ENCODE measurements at places on chromosomes 7 and 10.
A peak's percentile ranks its signal among the peaks of the same experiment; 100 is the strongest.

DNA sequence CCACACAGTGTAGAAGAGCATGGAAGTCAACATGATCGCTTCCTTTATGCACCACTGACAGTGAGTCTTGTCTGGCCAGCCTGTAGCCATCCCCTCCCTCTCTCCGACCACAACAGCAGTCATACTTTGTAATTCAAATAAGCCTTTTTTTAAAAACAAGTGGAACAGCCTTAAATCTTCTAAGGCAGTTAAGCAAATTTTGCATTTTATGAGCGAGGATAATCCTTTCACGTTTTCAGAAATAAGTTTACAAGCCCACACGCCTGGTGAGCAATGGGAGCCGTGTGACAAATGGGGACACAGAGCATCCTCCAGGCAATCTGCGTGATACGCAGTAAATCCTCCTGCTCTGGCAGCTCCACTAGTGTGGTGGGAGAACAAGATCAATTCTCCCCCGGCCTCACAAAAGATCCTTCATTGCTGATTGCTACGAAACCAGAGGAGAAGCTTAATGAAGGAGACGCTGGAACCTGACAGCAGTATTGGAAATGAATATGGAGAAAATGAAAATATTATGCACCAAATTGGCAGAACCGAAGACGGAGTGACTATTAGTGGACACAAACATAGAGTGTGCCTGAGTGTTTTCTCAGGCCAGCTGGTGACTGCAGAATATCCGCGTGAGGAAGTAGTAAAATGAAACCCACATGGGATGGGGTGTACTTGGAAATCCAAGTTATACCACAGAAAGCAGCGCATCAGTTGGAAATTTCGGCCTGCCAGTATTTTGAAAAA lies 104.2 kb upstream of the CDCA7L start:
- H3K4me1 ChIP-seq: no peaks in the 10 kb centered on the region
- no peak overlapping the region for H3K27ac ChIP-seq
- no peak overlapping the region for H3K4me3 ChIP-seq
- H3K27me3 ChIP-seq: no peaks in the 10 kb centered on the region
- H3K36me3 ChIP-seq: no peaks in the 10 kb centered on the region

DNA sequence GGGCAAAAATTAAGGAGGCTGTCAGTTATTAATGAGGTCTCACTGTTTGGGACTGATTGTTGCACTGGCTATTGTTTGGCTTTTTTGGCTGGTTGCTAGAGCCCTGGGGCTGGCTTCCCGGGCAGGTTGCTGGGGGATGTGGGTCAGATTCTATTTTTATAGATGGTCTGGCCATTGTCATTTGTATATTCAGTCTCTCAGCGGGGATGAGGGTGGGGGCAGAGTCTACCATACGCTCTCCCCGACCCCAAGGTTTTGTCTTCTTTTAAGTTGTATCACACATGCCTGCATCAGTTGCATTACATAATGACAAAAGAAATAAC lies 84.3 kb upstream of the GRB10 start:
- no peak overlapping the region for H3K4me3 ChIP-seq
- H3K36me3 ChIP-seq: no peaks in the 10 kb centered on the region
- no peak for DNase-seq

GRCh38 chr10:7027237-7027912 lies 383.5 kb downstream of the SFMBT2 start:
- H3K27ac ChIP-seq: peak overlapping the region; percentile 61
- H3K27me3 ChIP-seq: no peaks in the 10 kb centered on the region
- no peak for DNase-seq
- H3K4me1 ChIP-seq: peaks cover 35% of the 10 kb centered on the region
- H3K36me3 ChIP-seq: no peaks in the 10 kb centered on the region

- no peaks in the 10 kb centered on the region for H3K36me3 ChIP-seq
- no peak for DNase-seq
- H3K27ac ChIP-seq: no peak overlapping the region
- H3K27me3 ChIP-seq: peaks cover 36% of the 10 kb centered on the region
These were observed 3.6 kb downstream of the VAX1 start for GRCh38 chr10:117134306-117135025.

DNA sequence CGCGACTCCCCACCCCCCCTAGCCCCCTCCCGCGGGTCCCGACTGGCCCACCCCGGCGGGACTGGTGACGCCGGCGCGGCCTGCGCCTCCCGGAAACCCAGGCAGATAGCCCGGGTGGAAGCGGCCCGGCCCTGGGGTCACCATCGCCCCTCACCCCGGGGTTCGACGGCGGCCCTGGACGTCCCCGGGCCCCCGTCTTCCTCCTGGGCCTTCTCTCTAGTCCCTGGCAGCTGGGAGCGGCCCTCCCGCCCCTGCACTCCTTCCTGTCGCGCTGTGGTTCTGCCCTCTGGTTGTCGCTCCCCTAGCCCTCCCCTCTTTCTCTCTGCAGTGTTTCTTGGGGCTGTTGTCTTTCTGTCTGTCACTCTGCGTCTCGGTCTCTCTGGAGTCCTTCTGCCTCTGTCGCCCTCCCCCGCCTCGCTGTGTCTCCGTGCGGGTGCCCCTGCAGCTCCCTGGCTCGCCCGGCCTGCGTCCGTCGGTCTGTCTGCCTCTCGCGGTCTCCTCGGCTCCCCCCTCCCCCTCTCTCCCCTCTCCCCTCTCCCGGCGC lies 90.5 kb upstream of the PAX2 start:
- DNase-seq: peak; percentile 42
- H3K4me3 ChIP-seq: peak overlapping the region; percentile 58
- H3K36me3 ChIP-seq: no peaks in the 10 kb centered on the region
- peaks cover 12% of the 10 kb centered on the region for H3K27me3 ChIP-seq

DNA sequence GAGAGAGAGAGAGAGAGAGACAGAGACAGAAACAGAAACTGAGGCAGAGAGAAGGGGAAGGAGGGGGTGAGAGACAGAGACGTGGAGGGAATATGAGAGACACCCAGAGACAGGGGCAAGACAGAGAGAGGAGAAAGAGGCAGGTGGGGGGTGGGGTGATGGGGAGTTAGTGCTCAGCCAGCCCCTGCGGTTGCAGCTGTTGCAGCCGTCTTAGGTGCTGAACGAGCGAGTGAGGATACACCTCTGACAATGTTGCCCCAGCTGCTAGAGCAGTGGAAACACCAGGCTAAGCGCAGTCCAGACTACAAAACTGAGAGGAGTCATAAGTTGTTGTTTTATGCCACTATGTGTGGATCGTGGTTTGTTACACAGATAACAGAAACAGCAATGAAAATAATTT lies 328.2 kb upstream of the SHH start:
- H3K27ac ChIP-seq: no peak overlapping the region
- H3K27me3 ChIP-seq: no peaks in the 10 kb centered on the region
- H3K4me3 ChIP-seq: no peak overlapping the region
- H3K4me1 ChIP-seq: no peaks in the 10 kb centered on the region
- no peaks in the 10 kb centered on the region for H3K36me3 ChIP-seq
- DNase-seq: no peak

- H3K27ac ChIP-seq: no peak overlapping the region
- no peaks in the 10 kb centered on the region for H3K27me3 ChIP-seq
- no peaks in the 10 kb centered on the region for H3K4me1 ChIP-seq
- no peak for DNase-seq
- no peak overlapping the region for H3K4me3 ChIP-seq
These were observed 73.7 kb downstream of the ABLIM1 start for GRCh38 chr10:114584419-114584818.

GRCh38 chr10:50416881-50417280 lies 165.6 kb upstream of the ASAH2 start:
- H3K27ac ChIP-seq: no peak overlapping the region
- H3K4me1 ChIP-seq: no peaks in the 10 kb centered on the region
- no peaks in the 10 kb centered on the region for H3K36me3 ChIP-seq
- no peak for DNase-seq
- no peaks in the 10 kb centered on the region for H3K27me3 ChIP-seq

DNA sequence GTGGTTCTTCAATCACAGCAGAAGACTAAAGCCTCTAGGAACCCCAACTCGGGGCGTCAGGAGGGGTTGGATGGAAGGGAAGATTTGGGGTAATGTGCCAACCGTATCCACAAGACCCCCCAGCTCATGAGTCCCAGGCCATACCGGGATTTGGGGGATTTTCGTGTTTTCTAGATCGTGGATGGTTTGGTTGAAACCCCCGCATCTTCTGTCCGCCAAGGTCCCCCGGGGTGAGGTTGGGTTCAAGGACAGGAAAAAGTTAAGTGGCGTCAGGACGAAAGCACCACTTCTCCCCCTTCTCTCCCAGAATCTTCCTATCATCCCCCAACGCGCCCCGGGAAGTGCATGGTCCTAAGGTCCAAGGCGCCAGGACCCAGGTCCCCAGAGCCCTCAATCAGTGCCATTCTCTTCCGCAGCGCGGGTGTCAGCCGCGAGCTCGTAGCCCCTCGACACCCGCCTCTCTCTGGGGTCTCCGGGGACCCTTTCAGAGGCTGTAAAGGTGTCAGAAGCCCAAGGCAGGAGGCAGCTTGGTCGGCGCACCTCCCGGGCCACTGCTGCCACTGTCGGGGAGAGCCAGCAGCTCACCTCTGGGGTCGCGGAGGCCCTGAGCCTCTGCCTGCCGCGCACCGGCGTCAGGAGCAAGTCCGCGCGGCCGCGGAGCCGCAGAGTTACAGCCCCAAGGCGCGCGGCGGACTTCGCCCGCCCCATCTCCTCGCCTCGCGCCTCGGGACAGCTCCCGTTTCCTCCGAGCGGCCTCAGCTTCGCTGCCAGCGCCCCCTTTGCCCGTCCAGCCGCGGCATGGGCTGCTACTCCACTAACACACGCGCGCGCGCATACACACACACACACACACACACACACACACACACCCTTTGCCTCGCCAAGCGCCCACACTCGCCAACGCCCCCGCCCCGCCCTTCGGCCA lies 1.5 kb downstream of the MKX start:
- no peak for DNase-seq
- H3K4me3 ChIP-seq: peak overlapping the region; percentile 63
- H3K36me3 ChIP-seq: no peaks in the 10 kb centered on the region

- no peak for DNase-seq
- no peaks in the 10 kb centered on the region for H3K27me3 ChIP-seq
- no peaks in the 10 kb centered on the region for H3K4me1 ChIP-seq
These were observed 163.7 kb upstream of the CDC14C start for GRCh38 chr7:48760528-48761265.

GRCh38 chr10:126101736-126102135 lies 205.4 kb downstream of the FANK1 start:
- H3K4me1 ChIP-seq: no peaks in the 10 kb centered on the region
- H3K27me3 ChIP-seq: no peaks in the 10 kb centered on the region
- no peaks in the 10 kb centered on the region for H3K36me3 ChIP-seq
- no peak overlapping the region for H3K4me3 ChIP-seq

- no peaks in the 10 kb centered on the region for H3K27me3 ChIP-seq
- peak overlapping the region; percentile 6 for H3K4me3 ChIP-seq
- peaks cover 16% of the 10 kb centered on the region for H3K4me1 ChIP-seq
These were observed 2.0 kb upstream of the TNRC18 start for GRCh38 chr7:5425507-5426225.

- no peaks in the 10 kb centered on the region for H3K4me1 ChIP-seq
- DNase-seq: no peak
- H3K36me3 ChIP-seq: no peaks in the 10 kb centered on the region
- H3K4me3 ChIP-seq: no peak overlapping the region
- no peak overlapping the region for H3K27ac ChIP-seq
These were observed 673.9 kb upstream of the ANKRD30A start for GRCh38 chr10:36451391-36451970.

DNA sequence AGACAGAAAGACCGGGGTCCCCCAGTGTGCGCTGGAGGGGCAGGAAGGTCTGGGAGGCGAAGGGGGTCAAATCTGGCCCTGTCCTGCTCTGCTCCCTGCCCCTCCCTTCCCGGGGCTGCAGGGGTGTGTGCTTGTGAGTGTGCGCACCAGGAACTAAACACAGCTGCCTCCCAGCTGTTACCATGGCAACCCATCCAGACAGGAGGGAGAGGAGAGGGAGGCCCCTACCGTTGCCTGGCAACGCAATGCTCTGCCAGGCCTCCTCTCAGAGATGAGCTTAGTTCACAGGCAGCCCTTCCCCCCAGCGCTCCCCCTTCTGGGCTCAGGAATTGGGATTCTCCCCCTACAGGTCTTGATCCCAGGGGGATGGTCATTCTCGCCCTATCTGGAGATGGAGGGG lies 6.1 kb downstream of the NYAP1 start:
- no peaks in the 10 kb centered on the region for H3K36me3 ChIP-seq
- H3K4me3 ChIP-seq: no peak overlapping the region
- H3K27me3 ChIP-seq: peaks cover 10% of the 10 kb centered on the region
- peaks cover 21% of the 10 kb centered on the region for H3K4me1 ChIP-seq

GRCh38 chr7:100561491-100562194 lies 12.1 kb downstream of the SAP25 start:
- no peak overlapping the region for H3K27ac ChIP-seq
- H3K4me1 ChIP-seq: peaks cover 18% of the 10 kb centered on the region
- no peak overlapping the region for H3K4me3 ChIP-seq
- DNase-seq: no peak

GRCh38 chr7:70034999-70035398 lies 436.7 kb downstream of the AUTS2 start:
- no peaks in the 10 kb centered on the region for H3K4me1 ChIP-seq
- no peak overlapping the region for H3K4me3 ChIP-seq
- H3K27me3 ChIP-seq: no peaks in the 10 kb centered on the region
- DNase-seq: no peak
- H3K36me3 ChIP-seq: no peaks in the 10 kb centered on the region

GRCh38 chr7:44990109-44991023 lies 9.6 kb upstream of the CCM2 start:
- H3K27ac ChIP-seq: no peak overlapping the region
- no peak for DNase-seq
- peaks cover 33% of the 10 kb centered on the region for H3K4me1 ChIP-seq

DNA sequence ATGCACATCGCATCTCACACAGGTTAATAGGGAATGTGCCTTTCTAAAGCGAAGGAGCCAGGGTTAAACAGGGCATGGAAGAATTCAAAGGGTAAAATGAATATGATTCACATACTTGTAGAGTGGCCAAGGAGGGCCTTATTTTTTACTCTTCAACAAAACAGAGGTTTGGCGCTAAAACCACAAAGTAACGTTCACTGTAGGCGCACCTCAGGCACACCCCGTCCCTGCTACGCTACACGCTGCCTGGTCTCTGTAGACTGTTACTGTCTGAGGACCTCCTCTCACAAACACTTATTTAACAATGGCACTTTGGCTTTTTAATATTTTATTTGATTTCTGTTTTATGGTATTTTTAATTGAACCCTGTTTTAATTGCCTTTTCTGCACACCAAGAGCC lies 462.1 kb upstream of the GALNT17 start:
- H3K4me3 ChIP-seq: no peak overlapping the region
- no peaks in the 10 kb centered on the region for H3K36me3 ChIP-seq
- no peaks in the 10 kb centered on the region for H3K27me3 ChIP-seq
- no peak overlapping the region for H3K27ac ChIP-seq
- peaks cover 7% of the 10 kb centered on the region for H3K4me1 ChIP-seq

- peaks cover 3% of the 10 kb centered on the region for H3K36me3 ChIP-seq
- no peak overlapping the region for H3K27ac ChIP-seq
- H3K27me3 ChIP-seq: no peaks in the 10 kb centered on the region
- DNase-seq: no peak
These were observed 52.7 kb downstream of the HIPK2 start for GRCh38 chr7:139725077-139725476.

- H3K27me3 ChIP-seq: no peaks in the 10 kb centered on the region
- H3K36me3 ChIP-seq: no peaks in the 10 kb centered on the region
- no peaks in the 10 kb centered on the region for H3K4me1 ChIP-seq
- no peak overlapping the region for H3K27ac ChIP-seq
- H3K4me3 ChIP-seq: no peak overlapping the region
These were observed 121.7 kb downstream of the MBL2 start for GRCh38 chr10:52650873-52651272.

GRCh38 chr10:48708144-48708543 lies 23.5 kb downstream of the WDFY4 start:
- H3K27me3 ChIP-seq: no peaks in the 10 kb centered on the region
- DNase-seq: no peak
- no peaks in the 10 kb centered on the region for H3K36me3 ChIP-seq
- no peak overlapping the region for H3K27ac ChIP-seq
- no peak overlapping the region for H3K4me3 ChIP-seq

- DNase-seq: no peak
- no peaks in the 10 kb centered on the region for H3K36me3 ChIP-seq
- H3K27me3 ChIP-seq: no peaks in the 10 kb centered on the region
- H3K4me3 ChIP-seq: no peak overlapping the region
- no peaks in the 10 kb centered on the region for H3K4me1 ChIP-seq
These were observed 107.4 kb upstream of the KMT2E start for GRCh38 chr7:104906556-104906955.

Data from T-cell (primary cell).